ENCODE measurements at places on chromosomes 13 and 19. TPM values are rescaled to one million over a fixed set of nuclear protein-coding genes. Genes with fewer than 3 reads are reported as not detected.

DNA sequence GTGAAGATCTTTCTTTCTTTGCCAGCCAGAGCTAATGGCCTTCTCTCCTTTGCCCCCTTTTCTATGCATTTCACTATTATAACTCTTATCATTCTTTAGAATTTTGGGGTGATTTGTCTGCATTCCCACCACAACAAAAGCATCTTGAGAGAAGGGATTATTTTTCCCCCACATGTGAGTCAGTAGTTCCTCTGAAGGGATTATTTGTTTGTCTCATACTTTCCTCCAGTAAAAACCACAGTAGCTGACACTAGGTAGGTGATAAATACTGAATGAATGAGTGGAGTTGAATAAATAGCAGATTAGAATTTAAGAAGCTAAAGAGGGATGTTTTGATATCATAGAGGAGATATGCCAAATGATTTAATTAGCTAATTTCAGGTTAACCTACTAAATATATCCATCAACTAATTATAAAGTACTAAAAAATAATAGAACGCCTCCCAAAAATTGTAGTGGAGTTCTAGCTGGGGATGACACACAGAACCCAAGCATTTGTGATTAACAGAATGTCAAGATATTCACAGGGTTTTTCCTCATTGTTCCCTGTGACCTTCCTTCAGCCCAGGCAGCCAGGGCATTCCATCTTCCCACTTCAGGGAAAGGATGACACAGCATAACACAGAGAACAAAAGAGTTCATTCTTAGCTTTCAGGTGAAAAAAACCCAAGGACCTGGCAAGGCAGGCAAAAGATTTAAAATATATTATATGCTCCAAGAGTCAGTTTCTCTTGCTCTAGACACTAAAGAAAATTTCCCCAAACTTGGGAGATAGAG is 3.5 kb upstream of the TBC1D4 start:
- DNase-seq = no peak

- no peak for DNase-seq
These were observed 32.0 kb downstream of the CCDC8 start for GRCh38 chr19:46381346-46381745.

DNA sequence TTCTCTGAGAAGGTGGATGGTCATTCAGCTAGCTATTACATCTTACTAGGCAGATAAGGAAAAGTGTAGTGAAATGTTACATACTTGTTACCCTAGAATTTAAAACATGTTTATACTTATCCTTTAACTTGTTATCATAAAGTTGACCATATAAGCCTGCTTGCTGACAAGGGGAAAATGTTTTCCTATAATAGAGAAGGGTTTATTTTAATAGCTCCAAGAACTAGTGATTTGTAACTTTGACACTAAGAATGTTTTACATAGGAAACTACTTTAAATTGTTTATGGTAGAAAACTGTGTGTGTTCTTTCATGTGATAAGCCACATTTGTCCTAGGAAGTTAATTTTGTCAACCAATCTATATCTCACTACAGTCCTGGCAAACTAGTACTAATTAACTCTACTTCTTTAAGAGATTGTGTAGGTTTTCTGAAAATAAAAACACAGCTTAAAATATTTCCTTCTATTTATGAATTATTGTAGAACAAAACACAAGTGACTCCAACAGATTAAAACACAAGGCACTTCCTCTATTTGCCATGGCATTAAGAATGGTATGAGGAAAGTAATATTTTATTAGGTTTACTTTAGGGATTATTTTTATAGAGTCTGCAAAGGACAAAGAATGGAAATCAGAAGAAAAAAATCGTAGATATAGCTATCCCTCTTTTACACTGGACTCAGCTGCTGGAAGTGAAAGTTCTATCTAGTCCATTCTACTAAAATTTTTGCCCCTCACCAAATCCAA is 233.3 kb upstream of the NBEA start:
- DNase-seq = no peak

DNA sequence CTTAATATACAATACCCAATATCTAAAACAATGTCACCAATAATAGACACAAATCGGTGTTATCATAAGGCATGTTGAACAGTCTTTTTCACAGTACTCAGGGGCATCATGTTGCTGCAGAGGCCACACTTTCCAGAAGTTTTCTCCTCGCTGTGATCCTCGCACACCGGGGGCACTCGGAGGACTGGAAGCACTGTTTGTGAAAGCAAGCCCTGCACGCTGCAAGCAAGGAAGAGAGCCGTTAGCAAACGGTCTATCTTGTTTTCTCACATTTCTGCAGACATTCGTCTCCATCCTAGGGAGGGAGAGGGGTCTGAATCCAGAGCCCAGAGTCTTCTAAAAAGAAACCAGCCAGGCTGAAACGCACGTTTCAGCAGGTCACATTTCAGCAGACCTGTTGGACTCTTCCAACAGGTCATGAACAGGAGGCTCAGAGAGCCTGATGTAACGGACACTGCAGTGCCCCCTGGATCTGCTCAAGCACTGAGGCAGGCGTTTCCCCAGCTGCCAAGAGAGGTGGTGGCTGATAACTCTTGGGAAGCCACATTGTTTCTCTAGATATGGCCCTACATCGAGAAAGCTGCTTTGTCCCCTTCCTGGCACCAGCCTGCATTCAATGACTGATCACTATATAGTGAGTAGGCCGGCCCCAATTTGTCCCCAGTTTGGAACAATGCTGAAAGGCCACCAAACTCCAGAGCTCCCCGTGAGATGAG is 43.6 kb downstream of the RUBCNL start:
- DNase-seq = no peak

DNA sequence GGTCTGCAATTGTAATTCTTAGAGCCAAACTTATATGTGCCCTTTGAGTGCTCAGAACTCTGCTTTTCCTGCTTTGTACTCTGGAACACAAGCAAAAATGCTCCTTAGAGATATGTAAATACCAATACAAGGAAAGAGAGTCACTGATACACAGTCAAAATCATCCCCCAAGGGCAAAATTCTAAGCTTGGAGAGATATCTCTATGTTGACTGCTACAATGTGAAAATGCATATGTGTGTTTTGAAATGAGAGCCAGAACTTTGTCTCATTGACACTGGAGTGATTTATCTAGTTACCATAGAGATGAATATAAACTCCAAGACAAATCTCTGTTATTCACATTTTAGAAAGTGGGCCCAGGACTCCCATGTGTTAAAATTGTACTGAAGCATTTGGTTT is 494.8 kb upstream of the SLITRK1 start:
- no peak for DNase-seq

Gene CD177
- total RNA-seq = not detected

Gene ERICH4
- not detected for total RNA-seq

DNA sequence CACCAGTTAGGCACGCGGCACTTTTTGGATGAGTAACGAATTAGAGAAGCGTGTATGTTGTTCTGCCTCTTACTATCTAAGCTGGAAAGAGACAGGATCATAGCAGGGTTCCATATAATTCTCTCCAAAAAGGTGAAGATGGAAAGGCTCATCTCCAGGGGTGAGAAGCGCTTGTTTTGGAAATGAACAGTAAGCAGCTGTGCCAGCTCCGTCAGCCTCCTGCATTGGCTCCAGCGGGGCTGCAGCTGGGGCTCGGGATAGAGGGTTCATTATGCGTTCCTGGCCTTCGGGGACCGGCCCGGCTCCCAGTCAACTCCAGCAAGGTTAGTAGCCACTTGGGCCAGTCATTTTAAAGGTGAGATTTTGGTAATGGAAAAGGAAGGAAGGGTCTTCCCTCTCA is 155.5 kb downstream of the COL4A1 start:
- no peak for DNase-seq

DNA sequence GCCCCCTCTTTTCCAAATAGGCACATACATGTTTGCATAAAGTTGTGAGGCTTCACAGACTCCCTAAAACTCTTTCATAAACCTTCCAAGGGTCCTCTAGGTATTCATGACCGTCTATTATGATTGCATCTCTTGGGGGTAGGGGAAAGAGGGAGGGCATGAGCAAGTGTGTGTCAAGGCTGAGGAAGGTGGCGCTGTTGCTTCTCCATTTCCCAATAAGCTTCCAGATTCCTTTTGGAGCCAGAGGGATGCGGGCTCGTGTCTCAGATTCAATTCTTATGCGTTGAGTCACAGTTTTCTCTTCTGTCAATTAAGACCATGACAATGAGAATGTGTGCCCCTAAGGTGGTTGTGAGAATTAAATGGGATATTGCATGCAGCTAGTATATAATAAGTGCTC is 51.0 kb upstream of the CYP2A7 start:
- no peak for DNase-seq

GRCh38 chr13:32259116-32259515 is 56.0 kb downstream of the ZAR1L start:
- no peak for DNase-seq

- no peak for DNase-seq
These were observed 224.2 kb upstream of the STARD13 start for GRCh38 chr13:33509642-33510229.

- no peak for DNase-seq
These were observed 18.6 kb downstream of the LAIR2 start for GRCh38 chr19:54521022-54521859.

Gene CYP2S1
- total RNA-seq = 1.1 TPM

Gene ETV2
- 0.50 TPM for total RNA-seq

Gene COMP
- not detected for total RNA-seq
